ENCODE measurements at places on chromosomes 12 and 14. TPM values are rescaled to one million over a fixed set of nuclear protein-coding genes. Genes with fewer than 3 reads are reported as not detected.
A peak's percentile ranks its signal among the peaks of the same experiment; 100 is the strongest.

Gene LTA4H
- total RNA-seq: 35.0 TPM

Gene ARF6
- total RNA-seq: 47.3 TPM

Gene ACRBP
- total RNA-seq: 0.31 TPM

Gene MYF6
- total RNA-seq: not detected

- no peak for DNase-seq
Observed at GRCh38 chr14:103488071-103488470, 34.6 kb downstream of the CKB start.

- no peak for DNase-seq
Observed at GRCh38 chr12:70074510-70074909, 168.7 kb upstream of the CNOT2 start.

DNA sequence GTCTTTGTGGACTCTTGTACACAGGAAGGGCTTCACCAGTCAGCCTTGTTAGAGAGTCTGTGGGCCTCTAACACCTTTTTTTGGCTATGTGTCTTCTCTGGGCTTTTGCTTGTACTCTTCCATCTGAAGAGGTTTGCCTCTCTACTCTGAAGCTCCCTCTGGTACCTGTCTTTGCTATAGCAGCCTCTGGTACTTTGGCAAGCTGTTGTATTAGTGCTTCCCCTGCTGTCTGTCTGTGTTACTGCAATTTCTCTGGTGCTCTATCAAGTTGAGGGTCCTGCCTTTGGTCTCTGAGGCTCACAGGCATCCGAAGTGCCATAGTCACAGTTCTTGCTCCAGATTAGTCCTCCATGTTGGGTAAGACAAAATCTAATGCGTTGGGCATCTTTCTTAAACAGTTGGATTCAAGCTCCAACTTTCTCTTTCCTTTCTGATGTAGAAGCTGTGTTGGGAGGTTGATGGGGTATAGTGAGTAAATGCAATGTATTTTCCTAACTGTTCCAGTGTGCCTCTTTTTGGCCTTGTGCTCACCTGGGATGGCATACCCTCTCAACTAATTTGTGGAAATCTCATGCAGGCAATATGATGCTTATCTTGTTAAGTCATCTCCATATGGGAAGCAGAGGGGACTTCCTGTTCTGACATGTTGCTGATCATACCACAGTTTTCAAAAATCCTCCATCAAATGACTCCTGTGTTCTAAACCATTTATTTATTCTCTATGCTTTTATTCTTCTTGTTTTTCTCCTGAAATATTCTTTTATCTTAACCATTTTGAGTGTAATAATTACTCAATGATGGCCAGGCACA, 88.8 kb downstream of the ATF7IP start:
- peak; percentile 61 for DNase-seq

All from HT-29 (cell line).